SIG-M5 (cell line): ENCODE measurements at places on chromosomes 3 and 15.

- no peak for DNase-seq
Measured at GRCh38 chr3:32374788-32375595, 16.7 kb upstream of the CMTM7 start.

DNA sequence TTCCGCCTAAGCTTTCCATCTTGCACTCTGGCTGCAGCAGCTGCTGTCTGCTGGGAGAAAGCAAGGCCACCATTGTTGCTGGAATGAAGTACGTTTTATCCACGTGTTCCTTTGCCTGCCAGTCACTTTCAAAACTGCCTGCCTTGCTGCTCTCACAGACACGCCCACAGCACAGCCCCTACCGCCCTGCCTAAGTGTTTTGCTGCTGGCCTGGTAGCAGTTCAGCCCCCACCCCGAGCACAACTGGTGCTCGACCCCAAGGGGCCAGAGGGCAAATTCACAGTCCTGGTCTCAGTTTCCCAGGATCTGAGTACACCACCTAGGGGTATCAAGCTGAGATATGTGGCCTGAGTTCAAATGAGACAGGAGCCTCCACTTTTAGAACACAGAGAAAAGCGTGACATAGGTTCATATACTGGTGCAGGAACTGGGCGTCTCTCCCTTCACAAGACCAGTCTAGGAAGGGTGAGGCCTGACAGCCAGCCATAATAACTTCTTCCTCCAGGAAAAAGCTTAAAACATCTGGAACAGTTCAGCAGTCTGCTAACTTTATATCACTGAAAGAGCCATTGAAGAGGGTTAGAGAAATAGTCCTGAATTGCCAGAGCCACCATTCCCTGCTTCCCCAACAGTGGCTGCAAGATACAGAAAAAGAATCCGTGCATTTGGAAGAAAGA lies 1012.3 kb downstream of the ZPLD1 start:
- no peak for DNase-seq

DNA sequence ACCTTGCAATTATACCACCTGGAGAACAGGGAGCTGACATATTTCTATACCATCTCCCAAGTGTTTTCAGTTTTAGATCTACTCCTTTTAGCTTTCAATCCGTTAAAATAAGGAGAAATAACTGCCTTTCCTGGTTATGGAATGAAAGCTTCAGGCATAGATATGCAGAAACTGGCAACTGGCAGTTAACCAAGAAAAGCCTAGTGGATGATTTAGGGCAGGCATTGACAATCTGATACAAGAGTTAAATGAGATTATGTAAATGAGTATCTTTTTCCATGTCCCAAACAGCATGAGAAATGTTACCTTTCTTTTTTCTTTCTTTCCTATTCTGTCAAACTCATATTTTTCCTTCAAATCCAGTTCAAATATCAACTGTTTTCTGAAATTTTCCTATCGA lies 689.1 kb upstream of the DPPA4 start:
- no peak for DNase-seq

GRCh38 chr3:100075851-100076730 lies 38.2 kb downstream of the FILIP1L start:
- no peak for DNase-seq

GRCh38 chr3:196378146-196378841 lies 40.1 kb upstream of the TM4SF19 start:
- no peak for DNase-seq

GRCh38 chr3:55191911-55192775 lies 264.3 kb upstream of the LRTM1 start:
- no peak for DNase-seq

DNA sequence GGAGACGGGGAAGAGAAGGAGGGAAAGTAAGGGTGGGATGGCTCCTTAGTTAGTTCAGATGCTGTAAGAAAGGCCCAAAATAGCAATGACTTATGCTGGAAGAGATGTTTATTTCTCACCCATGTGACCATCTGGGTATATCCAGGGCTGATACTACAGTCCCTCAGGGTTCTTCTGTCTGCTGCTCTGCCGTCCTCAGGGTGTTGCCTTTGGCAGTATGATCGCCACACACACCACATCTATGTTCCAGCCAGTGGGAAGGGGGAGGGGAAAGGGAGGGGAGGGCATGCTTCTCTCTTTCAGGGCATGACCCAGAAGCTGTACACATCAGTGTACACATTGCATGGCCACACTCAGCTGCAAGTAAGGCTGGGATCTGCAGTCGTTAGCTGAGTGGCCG lies 10.2 kb downstream of the CD276 start:
- DNase-seq = no peak

- no peak for DNase-seq
Measured at GRCh38 chr15:82313446-82313845, 35.8 kb downstream of the GOLGA6L10 start.

DNA sequence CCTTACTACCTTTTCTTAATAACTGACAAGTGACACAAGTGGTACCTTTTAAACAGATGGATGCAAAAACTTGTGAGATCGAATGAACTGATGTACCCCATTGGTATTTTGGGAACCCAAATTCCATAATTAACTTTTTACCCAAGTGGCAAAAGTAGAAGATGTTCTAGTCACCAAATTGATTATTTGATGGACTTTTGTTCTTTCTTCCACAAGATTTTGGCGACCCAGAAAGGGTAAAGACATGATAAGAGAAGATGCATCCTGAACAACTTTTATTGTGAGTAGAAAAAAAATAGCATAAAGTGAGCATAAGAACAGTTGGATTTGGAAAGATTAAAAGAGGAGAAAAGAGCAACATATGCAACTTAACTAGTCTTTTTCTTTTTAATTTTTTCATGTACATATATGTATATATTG lies 159.5 kb downstream of the TIGIT start:
- DNase-seq = no peak

DNA sequence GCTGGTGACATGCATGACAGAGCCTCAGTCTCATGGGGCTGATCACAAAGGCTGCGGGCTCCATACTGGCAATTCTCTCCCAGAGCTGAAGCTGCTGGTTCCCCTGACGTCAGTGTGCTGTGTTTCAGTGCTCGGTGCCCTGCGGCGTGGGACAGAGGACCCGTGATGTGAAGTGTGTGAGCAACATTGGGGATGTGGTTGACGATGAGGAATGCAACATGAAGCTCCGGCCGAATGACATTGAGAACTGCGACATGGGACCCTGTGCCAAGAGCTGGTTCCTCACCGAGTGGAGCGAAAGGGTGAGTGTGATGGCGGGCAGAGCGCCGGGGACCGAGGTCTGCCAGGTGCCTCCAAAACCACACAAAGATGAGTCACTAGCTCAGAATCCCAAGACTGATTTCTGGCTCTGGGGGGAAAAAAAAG lies 62.0 kb upstream of the NR2E3 start:
- no peak for DNase-seq

DNA sequence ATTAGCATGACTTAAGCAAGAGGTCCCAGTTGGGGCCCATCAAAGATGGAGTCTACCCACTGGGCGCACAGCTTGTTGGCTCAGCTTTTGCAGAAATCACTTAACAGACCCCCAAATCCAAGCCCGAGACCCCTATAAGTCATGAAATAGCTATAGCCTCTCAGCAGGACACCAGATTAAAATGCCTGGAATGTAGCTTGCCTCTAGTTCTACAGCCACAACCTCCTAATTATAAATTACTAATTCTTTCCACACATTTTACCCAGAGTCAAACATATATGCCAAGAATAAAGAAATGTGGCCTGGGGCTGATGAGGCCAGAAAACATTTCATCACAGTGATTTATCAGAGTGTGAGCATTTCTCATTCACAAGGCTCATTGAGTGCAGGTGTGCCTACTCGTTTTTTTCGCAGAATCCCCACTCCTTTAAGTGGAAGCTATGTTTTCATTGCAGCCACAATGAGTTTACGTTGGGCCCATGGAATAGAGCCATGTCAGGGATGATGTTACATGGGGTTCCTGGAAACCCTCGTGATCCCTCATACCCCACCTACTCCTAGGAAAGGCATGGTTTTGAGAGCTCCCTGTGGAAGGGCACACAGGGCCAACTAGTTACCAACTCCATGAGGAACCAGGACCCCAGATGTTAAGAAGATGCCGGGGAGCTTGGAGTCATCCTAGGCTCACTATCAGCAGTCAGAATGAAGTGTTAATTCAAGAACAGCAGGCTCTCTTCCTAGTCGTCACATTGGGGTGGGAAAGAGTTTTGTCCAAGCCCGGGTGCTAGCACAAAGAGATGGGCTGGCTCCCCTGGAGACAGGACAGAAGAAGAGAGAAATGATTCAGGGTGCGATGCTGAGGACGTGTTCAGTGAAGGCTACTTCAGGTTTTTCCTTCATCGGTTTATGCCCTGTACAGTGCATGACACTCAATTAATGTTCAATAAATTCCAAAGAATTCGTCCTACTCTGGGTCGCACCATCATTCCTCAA lies 90.2 kb upstream of the ABHD17C start:
- DNase-seq = no peak

GRCh38 chr3:124772081-124772831 lies 42.0 kb downstream of the UMPS start:
- DNase-seq = no peak

GRCh38 chr3:180267202-180267843 lies 230.6 kb upstream of the PEX5L start:
- no peak for DNase-seq

GRCh38 chr3:175121225-175121624 lies 262.1 kb downstream of the NAALADL2 start:
- no peak for DNase-seq

GRCh38 chr3:53956586-53956985 lies 64.9 kb upstream of the SELENOK start:
- DNase-seq = no peak

GRCh38 chr3:117566926-117567325 lies 857.3 kb downstream of the TUSC7 start:
- DNase-seq = no peak

GRCh38 chr15:63999177-63999576 lies 47.1 kb downstream of the DAPK2 start:
- DNase-seq = no peak

DNA sequence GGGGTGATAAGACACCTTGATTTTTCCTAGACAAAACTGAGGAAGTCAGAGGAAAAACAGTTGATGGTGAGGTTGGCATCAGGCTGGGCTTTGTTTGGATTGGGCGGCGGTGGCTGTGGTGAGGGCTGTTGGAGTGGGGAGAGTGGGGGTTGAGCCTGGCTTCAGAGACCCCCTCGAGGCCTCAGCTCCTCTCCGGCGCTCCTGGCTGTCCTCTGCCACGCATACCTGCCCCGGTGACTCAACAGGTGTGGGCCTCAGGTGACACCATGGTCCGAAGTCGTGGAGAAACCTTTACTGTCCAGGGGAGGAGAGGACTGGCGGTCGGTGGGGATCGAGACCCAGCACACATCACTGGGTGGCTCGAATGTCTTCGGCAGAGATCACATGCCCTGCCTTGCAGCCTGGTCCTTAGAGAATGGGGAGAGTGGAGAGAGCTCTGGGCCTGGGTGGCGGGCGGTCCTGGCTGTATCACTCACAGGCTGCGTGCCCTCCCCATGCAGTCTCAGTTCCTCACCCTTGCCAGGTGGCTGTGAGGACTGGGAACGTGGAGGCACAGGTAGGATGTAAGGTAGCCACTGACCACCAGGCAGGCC lies 2.6 kb downstream of the APBA2 start:
- DNase-seq = no peak
